ENCODE measurements at places on chromosomes 4 and X. TPM values are rescaled to one million over a fixed set of nuclear protein-coding genes. Genes with fewer than 3 reads are reported as not detected.

Gene ABLIM2
- not detected for total RNA-seq

Gene CXXC4
- not detected for total RNA-seq

GRCh38 chr4:182866746-182867145 is 50.4 kb downstream of the DCTD start:
- no peak for DNase-seq

DNA sequence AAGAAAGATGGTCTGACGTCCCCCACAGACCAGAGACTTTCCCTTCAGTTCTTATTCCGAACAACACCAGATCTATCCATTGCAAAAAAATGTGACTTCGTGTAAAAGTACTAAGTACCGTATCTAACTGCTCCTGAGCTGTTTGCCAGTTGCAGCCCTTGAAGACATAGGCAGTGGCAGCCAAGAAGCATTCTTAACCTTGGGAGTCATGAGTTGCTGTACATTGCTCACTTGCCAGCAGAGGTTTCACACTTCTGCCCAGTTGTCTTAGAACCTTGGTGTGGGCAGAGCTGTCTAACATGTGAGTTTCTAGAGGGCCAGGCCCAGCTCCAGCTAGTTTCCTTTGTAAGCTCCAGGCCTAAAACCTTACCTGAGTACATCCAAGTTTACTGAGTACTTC is 10.5 kb upstream of the CHRDL1 start:
- peak; percentile 84 for DNase-seq

GRCh38 chr4:48879561-48880442 is 26.8 kb downstream of the OCIAD2 start:
- no peak for DNase-seq

GRCh38 chrX:22202251-22202650 is 70.5 kb upstream of the CBLL2 start:
- DNase-seq = no peak

Gene KCNIP4
- total RNA-seq = 0.15 TPM

- no peak for DNase-seq
Observed at GRCh38 chrX:31367816-31368215, 296.0 kb upstream of the FTHL17 start.

DNA sequence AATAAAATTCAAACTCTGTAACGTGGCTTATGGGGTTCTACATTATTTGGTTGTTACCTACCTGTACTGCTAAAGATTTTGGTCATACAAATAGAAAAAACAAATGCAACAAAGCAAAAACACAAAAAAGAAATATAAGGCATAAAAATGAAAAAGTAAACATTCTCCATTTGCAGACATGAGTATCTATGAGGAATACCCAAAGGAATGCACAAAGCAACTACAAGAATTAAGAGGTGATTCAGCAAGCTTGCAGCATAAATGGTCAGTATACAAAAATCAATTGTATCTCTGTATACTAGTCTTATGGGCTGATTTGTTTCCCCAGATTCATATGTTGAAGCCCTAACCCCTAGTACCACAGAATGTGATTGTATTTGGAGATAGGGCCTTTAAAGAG is 3.6 kb upstream of the PDE5A start:
- peak; percentile 53 for DNase-seq

GRCh38 chrX:118115953-118116712 is 477 bp downstream of the KLHL13 start:
- DNase-seq = peak; percentile 13

Gene SULT1E1
- not detected for total RNA-seq

- peak; percentile 25 for DNase-seq
Observed at GRCh38 chr4:168883513-168883912, 126.5 kb downstream of the CBR4 start.

DNA sequence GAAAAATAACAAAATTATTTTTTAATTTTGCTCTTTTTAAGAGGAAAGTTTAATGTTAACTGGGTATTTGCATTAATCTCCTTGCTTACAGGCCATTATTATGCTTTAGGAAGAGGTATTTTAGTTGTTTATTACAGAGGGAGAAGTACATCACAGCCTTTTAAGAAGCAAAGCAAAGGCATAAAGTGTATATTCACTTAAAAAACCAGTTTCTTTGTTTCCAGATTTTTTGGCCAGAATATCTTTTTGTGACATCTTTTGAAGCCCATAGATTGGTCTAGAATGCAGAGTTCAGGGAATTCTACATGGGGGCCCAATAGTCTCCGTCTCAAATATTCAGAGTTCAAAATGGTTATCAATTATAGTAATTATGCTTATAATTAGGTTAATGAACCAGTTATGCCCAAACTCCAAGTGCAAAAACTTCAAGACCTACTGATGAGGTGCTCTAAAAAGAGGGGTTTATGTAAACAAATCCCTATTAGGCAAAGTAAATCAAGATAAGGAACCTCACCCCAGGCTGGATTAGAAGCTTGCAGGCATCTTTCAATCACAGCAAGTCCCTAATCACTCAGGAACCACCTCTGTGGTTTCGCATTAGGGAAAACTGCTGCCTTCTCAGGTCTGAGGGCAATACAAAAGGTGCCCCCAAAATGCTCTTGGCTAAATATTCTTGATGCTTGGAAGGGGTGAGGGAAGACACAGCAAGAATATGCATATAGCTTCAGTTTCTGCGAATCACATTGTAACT is 1.4 kb downstream of the CXXC4 start:
- no peak for DNase-seq

GRCh38 chr4:106775636-106776035 is 260.5 kb downstream of the DKK2 start:
- DNase-seq = no peak

GRCh38 chrX:116694046-116694445 is 231.3 kb upstream of the CT83 start:
- no peak for DNase-seq

GRCh38 chrX:114906984-114907510 is 110.4 kb downstream of the IL13RA2 start:
- no peak for DNase-seq

DNA sequence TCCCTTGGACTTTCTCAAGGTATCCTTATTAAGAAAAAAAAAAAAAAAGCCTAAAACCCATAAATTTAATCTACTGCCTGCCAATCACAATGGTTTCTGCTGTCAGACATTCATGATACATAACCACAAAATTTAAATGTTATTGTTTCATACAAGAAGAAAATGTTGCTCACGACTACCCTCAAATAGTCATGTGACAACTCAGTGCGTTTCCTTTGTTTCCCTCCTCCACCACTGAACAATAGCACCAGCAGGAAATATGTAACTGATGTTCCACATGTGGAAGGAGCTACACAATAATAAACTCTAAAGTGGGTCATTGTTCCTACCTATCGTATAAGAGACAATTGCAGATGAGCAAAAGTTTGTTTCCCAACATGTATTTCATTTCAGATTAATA is 244.1 kb upstream of the EDNRA start:
- DNase-seq = no peak

Gene ITGB1BP2
- 2.2 TPM for total RNA-seq

Gene HPGD
- total RNA-seq = 2.6 TPM

DNA sequence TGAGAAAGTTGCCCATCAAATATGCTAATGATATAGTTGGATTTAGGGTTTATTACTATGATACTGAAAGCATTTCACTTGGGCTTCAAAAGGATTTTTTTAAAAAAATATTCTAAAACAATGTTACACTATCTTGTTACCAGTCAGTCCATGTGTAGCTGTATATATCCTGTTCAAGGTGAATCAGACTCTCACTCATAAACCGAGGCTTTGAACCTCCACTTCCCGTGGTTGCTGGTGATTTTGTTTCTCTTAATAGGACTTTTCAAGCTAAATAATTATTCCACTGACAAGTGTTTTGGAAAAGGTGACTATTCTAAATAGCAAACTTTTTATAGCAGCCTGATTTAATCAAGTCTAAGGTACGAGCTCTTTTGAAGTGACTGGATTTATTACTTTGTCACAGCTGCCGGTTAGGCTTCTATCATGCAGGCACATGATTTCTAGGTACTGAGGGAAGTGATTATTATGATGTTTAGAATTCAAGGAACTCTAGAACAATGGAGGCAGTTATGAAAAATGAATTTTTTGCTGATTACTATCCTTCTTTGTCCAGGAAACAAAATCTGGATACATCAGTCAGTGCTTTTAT is 287.7 kb downstream of the KCTD8 start:
- no peak for DNase-seq

Gene STBD1
- 6.2 TPM for total RNA-seq

Gene RAI2
- not detected for total RNA-seq

Gene ADAMTS3
- 0.12 TPM for total RNA-seq

GRCh38 chr4:48033825-48034413 is 17.3 kb downstream of the NIPAL1 start:
- peak; percentile 50 for DNase-seq

DNA sequence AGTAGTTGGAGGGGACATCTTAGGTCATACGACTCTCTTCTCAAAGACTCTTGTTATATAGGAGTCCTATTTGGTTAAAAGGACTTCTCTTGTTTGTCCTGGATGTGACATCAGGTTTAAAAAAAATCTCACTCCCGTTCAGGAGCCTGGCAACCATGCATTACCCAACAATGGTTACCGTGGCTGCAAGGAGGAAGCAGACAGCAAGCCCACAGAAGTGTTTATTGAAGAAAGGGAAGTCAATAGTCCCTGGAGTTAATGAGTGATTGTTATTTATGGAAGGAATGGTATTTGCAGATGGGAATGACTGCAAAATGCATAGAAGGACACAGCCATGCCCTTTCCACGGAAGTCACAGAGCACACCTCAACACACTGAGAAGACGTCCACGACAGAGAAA is 75.9 kb upstream of the ENPP6 start:
- DNase-seq = peak; percentile 14

Gene TECRL
- total RNA-seq = not detected

DNA sequence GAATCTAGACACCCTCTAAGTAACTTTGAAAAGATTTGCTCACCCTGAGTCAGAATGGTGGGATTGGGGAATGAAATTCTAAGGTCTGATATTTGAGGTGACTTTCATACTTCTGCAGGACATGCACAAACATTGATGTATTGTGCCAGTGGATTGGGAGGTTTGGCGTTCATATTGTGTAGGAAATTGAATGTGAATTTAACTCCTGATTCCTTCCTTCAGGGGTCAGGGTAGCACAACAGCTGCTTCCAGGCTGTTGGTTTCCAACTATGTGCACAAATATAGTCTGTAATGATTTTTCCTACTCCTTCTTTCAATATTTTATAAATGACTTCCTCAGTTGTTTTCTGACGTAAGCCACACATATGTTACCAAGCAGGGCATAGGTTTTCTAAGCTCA is 3.1 kb downstream of the IL1RAPL1 start:
- no peak for DNase-seq

Gene SGCB
- 33.1 TPM for total RNA-seq

Gene HTR2C
- total RNA-seq = 0.76 TPM
